Prostate gland (tissue), 2 donors: ENCODE measurements at places on chromosomes 11 and 22. TPM values are rescaled to one million over a fixed set of nuclear protein-coding genes. Genes with fewer than 3 reads are reported as not detected.

DNA sequence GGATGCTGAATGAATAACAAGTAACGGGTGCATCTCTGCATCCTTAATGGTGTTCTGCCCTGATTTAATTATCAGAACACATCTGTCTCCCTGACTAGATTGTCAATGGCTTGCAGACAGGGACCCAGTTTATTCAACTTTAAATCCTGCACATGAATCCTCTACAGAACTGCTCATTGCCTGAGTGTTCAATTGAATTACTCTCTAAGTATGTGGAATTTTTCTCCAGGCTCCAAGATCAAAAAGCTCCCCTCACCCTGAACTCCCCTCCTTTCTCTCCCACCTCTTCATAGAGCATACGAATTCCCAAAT, 11.8 kb downstream of the MB start:
- DNase-seq, result no peak
- H3K27ac ChIP-seq, result no peak overlapping the region
- H3K4me3 ChIP-seq, result no peak overlapping the region

Gene APOL6
- total RNA-seq, result 8.7 TPM

Gene CST6
- total RNA-seq, result 6.5 TPM

- H3K4me3 ChIP-seq, result no peak overlapping the region
- no peaks in the 10 kb centered on the region for H3K36me3 ChIP-seq
Observed at GRCh38 chr11:72981080-72981479, 161.0 kb downstream of the FCHSD2 start.

- DNase-seq, result no peak
- H3K4me1 ChIP-seq, result peaks cover 6% of the 10 kb centered on the region
- H3K27ac ChIP-seq, result no peak overlapping the region
- H3K36me3 ChIP-seq, result no peaks in the 10 kb centered on the region
Observed at GRCh38 chr11:68843052-68843561, 1.4 kb upstream of the CPT1A start.
